ENCODE measurements at places on chromosomes 4 and X. TPM values are rescaled to one million over a fixed set of nuclear protein-coding genes. Genes with fewer than 3 reads are reported as not detected.

IGSF1 gene
- not detected for polyA plus RNA-seq

DNA sequence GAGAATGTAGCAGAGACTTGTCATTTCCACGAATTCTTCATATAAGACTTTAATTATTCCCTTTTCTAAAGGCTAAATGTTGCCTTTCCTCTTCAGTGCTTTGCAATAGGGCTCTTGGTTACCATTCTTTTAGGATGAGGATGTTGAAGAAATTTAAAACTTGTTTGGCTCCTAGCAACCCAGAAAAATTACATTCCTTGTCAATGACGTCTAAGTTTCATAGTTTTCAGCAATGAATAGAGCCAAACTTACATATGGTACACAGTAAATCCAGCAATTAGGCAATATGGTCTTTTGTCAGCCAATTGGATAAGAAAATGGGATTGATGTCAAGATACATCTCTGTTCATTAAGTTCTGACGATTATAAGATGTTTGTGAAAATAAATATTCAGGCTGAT is 1639.6 kb upstream of the PCDH10 start:
- no peak for DNase-seq

DNA sequence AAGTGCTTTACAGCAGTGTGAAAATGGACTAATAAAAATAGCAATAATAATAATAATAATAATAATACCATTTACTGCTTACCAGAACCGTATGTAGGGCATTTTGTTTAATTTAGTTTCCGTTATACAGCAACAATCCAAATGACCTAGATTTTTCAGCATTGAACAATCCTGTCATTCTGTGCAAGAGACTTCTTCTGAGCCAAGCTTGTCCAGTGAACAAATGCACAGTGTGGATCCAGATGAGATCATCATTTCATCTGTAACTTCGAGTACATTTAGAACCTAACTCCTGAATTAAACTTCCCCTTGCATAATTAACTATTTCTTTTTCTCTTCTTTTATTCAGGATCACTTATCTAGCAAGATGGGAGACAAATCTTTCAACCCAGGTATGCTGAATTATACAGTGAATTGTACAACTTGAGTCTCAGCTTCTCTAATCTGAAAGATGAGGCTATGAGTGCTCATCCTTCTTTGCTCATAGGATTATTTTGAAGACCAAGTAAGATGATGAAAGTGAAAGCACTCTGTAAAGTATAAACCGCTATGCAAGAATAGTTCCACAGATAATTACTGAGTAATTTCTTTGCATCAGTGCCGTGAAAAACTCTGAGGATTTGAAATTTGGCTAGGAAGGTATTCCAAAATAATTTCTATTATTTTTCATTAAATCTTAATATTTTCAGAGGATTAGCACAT is 6.6 kb downstream of the CLNK start:
- no peak for DNase-seq

- DNase-seq: no peak
Observed at GRCh38 chrX:135431886-135432285, 10.1 kb downstream of the SMIM10L2A start.

ENPP6 gene
- not detected for polyA plus RNA-seq

TEX11 gene
- polyA plus RNA-seq: not detected

GRCh38 chr4:2741626-2742025 is 14.5 kb downstream of the TNIP2 start:
- no peak for DNase-seq

DNA sequence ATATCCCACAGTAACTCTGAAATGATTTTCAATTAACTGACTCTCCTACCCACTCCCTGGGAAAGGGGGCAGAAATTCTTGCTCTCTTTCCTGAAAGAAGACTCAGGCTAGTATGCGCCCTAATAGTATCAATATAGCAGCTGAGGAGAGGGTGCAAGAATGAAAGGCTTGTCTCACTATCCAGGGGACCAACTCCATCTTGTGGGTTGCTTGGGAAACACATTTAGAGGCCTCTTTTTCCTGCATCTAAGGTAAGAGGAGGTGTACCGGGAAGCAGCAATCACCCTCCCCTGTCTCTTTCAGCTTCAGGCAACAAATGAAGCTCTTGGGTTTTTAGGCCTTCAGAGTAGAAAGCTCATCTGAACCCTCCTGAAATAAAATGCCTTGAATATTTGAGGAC is 11.3 kb downstream of the TMEM255A start:
- no peak for DNase-seq

- no peak for DNase-seq
Observed at GRCh38 chr4:125517831-125518230, 203.1 kb downstream of the FAT4 start.

Data from BJ (cell line).